ENCODE measurements at places on chromosomes 11 and 22. TPM values are rescaled to one million over a fixed set of nuclear protein-coding genes. Genes with fewer than 3 reads are reported as not detected.
A peak's percentile ranks its signal among the peaks of the same experiment; 100 is the strongest.

DNA sequence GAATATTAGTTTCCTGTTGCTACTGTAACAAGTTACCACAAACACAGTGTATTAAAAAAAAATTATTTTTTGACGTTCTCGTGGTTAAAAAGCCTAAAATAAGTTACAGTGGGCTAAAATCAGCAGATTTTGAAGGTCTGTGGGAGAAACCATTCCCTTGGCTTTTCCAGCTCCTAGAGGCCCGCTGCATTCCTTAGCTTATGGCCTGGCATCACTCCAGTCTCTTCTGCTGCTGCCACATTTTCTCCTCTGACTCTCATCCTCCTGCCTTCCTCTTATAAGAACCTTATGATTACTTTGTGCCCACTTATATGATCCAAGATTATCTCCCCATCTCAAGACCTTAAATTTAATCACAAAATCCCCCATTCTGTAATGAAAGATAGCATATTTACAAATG, 392.7 kb downstream of the GUCY1A2 start:
- no peak for DNase-seq

DNA sequence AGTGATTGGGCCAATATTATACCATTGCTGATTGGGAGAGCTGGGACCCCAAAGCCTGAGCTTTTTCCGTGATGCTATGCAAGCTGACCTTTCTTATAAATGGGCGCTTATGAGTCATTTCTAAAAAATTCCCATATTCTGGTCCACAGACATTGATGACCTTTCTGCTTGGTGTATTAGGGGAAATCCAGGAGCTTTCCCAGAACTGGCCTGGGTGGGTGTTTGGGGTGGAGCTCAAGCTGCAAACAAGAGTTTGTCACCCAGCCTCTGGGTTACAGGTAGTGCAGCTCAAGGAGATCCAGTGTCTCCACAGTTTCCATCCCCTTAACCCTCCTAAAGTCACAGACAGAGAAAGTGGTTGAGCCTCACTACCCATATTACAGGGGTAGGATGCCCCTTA, 67.7 kb downstream of the CCDC81 start:
- DNase-seq, result no peak

DNA sequence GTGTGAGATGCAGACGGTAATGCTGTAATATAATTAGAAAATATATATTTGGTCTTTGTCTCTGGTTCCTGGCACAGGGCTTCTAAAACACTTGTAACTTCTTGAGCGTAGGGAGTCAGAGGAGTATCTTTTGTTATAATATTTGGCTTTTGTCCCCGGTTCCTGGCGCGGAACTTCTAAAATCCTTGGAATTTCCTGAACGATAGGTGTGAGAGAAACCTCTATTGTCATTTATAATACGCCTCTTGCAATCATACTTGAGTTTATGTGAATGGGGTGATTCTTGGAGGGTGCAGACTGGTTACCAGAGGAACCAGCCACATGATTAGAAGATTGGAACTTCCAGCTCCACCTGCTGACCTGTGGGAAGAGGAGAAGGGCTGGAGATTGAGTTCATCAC, 54.1 kb upstream of the ZBED5 start:
- no peak for DNase-seq

DNA sequence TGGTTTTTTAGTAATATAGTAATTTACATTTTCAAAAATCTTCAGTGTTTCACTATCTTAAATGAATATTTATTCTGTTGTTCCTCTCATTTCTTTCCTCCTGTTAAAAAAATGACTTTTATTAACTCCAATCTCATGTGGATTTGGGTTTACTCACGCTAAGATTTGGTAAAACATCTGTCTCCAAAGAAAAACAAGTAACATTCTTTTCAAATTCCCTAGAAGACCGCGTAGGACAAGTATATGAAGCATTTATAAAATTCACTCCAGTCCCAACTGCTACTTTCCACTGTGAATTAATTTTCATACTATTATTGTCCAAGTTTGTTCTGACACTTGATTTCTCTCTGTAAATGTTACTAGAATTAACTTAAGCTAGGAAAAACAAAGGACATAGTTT, 26.2 kb downstream of the SBF2 start:
- DNase-seq, result no peak

DNA sequence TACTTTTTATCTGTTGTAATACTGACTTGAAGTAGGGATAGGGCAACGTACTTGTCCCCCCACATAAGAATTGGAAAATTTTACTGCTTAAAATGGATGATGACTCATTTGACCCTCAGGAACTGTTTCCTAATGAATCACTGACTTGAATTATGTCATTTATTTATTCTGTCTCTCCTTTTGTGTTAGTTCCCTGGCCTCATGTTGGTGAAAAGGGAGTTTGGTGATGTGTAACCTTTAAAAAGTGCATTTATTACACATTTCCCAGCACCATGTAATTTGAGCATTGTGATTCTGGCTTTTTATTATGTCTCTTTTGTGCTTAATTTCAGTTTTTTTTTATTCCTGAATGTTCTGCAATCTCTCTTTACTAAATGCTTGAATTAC, 20.3 kb upstream of the PGM2L1 start:
- DNase-seq, result peak; percentile 64

CHRDL2 gene
- polyA plus RNA-seq, result 5.4 TPM
